AML-193 (cell line): ENCODE measurements at places on chromosomes 6 and 20.

DNA sequence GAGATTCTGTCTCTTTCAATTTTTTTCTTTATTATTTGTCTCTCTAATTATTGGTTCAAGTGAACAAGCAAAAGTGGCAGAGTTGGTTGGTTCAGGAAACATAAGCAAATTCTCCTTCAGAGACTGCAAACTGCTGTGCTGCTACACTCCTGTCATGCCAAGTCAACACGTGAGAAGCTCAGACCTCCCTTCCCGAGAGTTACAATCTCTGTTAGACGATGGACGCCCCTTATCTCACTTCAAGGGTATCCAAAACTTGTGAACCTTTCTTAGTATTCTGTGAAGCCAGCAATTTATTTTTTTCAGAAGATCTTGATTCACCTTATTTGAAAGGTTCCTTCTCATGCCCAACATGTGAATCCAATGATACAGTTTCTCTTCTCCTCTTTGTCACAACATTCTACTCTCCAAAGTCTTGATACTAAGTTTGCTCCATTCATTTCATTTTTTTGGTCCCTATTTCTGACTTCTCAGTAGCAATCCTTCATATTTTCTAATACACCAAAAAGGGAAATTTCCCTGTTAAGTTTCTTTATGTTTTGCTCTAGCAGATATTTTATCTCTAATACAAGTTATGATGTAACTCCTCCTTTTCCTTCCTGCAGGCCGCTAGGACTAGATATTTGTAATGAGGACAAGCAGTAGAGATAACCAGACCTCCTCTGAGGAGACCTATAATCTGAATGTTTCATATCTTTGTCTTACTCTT lies 448.8 kb upstream of the CITED2 start:
- DNase-seq, result no peak

- DNase-seq, result no peak
Observed at GRCh38 chr20:46205349-46205748, 87.2 kb downstream of the CD40 start.

- DNase-seq, result peak; percentile 42
Observed at GRCh38 chr6:30793521-30794194, 49.3 kb upstream of the IER3 start.

DNA sequence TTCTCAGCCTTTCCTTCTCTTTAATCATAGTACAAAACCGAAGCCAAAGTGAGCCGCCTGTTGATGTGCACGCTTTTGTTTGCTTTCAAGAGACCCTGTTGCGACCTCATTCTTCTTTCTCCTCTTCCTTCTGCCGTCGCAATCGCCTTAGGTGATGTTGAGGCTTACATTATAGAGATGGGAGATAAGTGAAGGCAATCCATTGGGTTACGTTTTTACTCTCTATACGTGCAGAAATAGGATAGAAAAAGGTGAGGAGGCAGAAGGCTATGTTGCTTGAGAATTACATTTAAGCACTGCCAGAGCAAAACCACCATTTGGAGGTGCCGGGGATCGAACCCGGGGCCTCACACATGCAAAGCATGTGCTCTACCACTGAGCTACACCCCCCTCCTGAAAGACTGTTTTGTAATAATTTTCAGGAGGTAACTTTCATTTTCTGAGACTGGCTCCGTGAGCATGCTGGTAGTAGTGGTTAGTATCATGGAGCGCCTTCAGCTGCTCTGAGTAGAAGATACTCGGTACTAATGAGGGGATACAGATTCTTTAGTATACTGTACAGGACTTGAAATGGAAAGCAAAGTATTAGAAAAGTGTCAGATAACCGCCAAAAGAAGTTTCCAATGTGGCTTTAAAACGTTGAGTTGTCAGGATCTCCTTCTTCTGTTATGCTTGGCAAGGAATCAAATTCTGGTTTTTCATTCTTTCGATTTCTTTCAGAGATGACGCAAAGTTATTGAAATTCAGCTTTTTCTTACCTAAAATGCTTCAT lies 165.6 kb downstream of the TRIM27 start:
- DNase-seq, result no peak

- no peak for DNase-seq
Observed at GRCh38 chr6:88171312-88171711, 5.2 kb upstream of the CNR1 start.

GRCh38 chr6:46954837-46955451 lies 33.2 kb upstream of the ADGRF5 start:
- DNase-seq, result no peak

GRCh38 chr20:676967-677366 lies 1.4 kb upstream of the SCRT2 start:
- DNase-seq, result peak; percentile 28

DNA sequence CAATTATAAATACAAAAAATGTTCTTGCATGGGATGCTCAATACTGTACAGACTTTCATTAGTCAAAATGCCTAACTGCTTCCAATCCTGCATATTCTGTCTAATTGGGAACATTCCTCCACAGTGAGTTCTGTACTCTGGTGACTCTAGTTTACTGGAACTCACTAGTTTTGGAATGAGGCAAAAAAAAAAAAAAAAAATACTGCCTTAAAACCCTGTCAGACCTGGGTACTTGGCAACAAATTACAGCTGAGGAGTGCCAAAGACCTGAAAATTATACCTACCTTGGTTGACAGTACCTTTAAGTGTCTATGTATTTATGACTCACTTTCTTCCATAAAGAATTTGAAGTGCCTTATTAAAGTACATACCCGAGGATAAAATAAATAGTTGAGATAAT lies 276.7 kb downstream of the FARS2 start:
- DNase-seq, result no peak

- DNase-seq, result peak; percentile 56
Observed at GRCh38 chr6:7424967-7425807, 35.6 kb downstream of the RIOK1 start.

DNA sequence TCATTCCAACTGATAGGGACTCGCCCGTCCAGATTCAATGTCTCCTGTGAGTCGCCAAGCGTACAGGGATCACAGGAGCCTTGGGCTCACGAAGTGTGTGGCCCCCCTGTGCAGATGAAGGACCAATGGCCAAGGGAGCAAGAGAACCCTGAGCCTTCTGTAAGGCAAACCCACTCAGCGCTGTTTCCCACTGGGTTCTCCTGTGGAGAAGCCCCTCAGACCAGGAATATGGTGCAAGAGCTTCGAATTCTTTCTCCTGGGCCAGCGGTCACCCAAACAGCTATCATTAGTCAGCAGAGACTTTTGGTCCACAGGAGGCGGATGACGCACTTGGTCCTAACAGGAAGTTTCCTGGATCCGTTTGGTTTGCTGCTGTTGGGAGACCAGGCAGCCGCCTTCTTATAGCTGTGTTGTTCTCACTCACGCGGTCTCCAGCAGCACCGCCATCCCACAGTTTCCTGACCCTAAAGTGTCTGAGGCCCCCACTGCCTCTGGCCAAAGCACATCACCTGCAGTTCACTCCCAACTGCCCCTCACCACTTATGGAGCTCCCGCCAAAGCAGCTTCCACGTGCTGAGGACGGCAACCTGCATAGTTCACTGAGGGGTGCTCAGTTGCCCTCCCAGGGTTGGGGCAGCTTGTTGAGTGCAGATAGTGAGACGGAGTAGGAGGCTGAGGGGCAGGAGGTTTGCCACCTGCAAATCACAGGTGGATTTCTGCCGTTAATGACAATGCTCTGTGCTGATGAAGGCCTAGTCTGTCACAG lies 268.6 kb downstream of the ERMARD start:
- no peak for DNase-seq

DNA sequence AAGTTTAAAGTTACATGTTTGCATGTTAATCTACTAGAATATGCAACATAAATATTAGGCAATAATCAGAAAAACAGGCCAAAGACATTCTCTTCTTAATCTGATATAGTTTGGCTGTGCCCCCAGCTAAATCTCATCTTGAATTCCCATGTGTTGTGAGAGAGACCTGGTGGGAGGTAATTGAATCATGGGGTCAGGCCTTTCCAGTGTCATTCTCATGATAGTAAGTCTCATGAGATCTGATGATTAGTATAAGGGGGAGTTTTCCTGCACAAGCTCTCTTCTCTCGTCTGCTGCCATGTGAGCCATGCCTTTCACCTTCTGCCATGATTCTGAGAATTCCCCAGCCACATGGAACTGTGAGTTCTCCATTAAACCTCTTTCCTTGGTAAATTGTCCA lies 1241.7 kb upstream of the ADGRB3 start:
- no peak for DNase-seq

- no peak for DNase-seq
Observed at GRCh38 chr20:22003680-22004079, 298.2 kb downstream of the PAX1 start.

GRCh38 chr6:125859727-125860126 lies 69.0 kb downstream of the NCOA7 start:
- peak; percentile 73 for DNase-seq

DNA sequence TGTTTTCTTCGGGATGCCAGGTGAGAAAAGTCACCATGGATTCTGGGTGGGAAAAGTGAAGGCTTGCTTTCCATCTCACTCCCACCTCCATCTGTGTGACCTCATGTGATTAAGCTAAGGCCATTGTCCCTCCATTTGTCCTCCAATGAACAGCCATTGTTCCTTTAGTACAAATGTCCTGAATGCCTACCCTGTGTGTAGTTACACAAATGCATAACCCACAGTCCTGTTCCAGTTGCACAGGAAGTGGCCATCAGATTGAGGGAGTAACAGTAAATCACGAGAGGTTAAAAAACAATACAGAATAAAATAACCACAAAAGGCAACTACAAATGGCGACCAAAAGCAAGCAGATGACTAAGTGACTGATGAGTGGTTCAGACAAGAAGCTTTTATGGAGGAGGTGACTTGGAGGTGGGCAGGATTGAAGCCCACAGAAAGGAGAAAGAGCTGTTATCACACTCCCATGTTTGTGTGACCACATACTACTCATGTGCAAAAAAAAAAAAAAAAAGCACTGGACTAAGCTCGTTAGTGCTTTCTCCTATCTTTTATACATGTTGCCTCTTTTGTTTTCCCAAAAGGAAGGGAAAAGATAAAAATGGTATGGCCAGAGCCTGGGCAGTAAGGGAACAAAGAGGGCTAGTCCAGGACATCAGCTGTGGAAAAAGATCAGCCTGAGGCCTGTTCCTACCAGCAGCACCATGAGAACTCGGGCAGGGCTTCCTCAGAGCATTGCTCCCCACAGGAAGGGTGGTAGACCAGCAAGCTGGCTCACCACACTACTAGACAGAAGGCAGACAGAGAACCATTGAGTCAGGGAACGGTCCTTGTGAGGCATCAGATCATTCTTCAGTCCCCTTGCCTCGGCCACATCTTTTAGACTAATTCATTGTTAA lies 111.0 kb downstream of the TFAP2A start:
- no peak for DNase-seq

GRCh38 chr20:5933802-5934436 lies 16.4 kb downstream of the TRMT6 start:
- DNase-seq, result peak; percentile 75
